ENCODE measurements at places on chromosomes 5 and 9.

DNA sequence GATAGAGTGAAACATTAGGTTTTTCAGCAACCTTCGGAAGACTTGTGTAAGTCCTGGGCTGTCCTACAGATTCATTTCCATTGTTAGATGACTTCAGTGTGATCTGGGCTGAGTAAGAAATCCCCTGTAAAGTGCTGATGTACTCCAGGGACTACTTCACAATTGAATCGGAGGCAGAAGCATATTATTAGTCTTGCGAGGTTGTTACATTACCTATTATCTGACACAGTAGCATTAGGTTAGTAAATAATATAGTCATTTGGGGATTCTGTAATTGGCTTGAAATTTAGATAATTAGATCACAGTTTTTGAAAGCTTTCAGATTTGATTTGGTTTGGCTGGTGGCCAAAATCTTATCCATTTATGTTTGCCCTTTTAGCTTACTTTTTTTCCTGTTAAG, 62.4 kb downstream of the DMRT1 start:
- DNase-seq: no peak

GRCh38 chr9:129990269-129991010, 52.5 kb downstream of the FNBP1 start:
- no peak for DNase-seq

DNA sequence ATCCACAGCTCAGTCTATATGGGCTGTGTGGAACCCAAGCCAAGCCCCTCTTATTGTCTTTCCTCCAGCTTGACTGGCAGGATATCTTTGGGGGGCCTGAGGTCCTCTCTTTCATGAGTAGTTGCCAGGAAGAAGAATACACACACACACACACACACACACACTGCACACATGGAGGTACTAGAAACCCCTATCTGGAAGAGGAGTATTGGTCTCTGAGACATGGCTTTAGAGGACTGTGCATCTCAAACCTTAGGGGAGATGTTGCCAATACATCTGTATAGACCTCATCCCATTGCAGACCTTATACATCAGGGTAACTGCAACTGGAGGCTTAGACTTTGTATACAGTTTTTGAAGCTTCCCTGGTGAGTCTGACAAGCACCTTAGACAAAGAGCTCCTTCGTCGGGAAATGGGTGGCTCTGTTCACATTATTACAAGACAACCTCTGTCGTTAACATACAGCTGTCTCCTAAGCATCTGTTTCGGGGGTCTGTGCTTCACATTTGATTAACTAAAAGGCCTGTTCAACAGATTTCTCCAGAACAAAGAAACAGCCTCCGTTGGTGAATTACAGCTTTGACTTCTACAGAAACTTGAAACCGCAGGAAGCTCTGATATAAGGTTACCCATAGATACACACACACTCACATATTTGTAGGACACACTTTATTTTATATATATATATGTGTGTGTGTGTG, 5.5 kb upstream of the ENTREP1 start:
- DNase-seq: no peak

- no peak for DNase-seq
These were observed 47.8 kb downstream of the WDR41 start for GRCh38 chr5:77444356-77444755.

- no peak for DNase-seq
These were observed 167.1 kb upstream of the RAI14 start for GRCh38 chr5:34488984-34489383.

DNA sequence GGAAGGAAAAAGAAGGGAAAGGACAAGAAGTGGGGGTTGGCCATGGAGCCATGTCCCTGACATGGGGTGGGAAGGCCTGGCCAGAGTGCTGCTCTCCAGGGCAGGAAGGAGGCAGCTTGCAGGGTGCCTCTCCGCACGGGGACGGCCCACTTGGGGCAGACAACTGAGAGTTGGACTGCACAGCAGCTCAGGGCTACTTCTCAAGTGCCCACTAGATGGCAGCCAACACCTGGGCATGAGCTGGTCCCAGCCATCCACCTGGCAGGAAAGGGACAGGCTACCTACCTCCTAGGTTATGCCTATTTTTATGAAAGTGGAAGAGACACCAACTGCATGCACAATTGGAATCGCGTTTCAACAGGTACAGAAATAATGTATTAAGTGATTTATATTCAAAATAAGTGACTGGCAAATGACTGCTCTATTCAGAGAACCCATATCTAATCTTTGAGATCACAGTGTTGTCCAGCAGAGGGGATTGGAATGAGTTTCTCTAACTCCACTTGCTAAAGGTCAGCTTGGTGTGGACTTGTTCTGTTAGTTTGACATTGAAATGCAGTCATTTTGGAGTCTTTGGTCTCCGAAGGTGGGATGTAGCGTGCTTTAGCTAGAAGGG, 113.4 kb downstream of the SYK start:
- DNase-seq: peak; percentile 93

- no peak for DNase-seq
These were observed 468.5 kb downstream of the NFIB start for GRCh38 chr9:13845460-13845859.

Measured in spleen (tissue), 13 donors.